ENCODE measurements at places on chromosomes 1 and 21.

DNA sequence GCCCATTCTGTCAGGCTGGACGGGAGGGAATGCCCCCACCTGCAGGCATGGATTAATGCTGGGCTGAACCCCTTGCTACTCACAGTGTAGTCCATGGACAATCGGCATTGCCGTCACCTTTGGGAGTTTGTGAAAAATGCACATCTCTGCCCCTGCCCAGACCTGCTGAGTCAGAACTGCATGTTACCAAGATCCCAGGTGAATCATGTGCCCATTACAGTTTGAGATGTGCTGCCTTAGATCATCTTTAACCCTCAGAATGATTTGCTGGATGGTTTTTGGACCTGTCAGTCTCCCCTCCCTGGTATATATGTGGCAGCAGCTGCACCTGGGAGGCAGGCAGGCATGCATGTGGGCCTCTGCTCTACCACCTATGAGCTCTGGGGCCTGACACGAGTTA, 15.0 kb downstream of the HTR6 start:
- DNase-seq: no peak

- no peak for DNase-seq
Measured at GRCh38 chr1:32150847-32151246, 28.6 kb upstream of the TXLNA start.

DNA sequence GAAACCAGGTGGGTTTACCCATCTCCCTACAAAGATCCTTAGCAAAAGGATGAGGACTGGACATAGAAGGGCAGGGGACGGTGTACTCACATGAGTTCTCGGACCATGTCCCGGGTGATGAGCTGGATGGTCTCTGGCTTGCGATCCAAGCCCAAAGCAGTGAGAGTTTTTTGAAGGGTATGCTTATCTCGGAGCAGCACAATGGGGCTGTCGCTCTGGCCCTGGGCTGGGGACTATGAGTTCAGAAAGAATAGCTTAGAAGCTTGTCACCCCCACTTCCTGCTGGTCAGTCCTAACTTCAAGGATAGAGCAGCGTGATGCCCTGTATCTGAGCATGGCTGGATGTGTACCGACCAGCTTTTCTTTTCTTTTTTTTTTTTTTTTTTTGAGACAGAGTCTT, 9.6 kb downstream of the CFAP45 start:
- DNase-seq: no peak

DNA sequence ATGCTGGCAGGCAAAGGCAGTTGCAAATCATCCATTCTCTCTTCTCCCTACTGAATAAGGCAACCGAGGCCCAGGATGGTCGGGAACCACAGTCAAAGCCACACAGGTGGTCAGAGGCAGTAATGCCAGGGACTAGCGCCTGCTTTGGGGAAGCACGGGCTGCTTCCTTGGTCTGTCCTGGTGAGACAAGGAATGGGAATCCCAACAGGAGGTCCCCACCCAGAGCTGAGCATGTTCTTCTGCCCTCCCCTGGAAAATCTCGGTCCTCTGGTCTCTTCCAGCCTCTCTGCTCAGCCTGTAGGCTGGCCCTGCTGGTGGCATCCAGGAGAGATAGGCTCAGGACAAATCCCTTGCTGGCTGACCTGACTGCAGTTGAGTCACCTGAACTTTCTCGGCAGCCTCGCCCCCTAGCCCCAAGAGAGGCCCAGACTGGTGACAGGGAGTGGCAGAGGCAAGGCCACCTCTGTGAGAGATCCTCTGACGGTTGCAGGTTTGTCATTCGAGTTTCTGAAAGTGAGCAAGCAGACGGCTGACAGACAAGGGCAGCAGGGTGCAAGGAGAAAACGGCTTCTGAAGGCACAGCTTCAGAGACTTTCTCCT, 5.8 kb downstream of the OLIG1 start:
- no peak for DNase-seq

DNA sequence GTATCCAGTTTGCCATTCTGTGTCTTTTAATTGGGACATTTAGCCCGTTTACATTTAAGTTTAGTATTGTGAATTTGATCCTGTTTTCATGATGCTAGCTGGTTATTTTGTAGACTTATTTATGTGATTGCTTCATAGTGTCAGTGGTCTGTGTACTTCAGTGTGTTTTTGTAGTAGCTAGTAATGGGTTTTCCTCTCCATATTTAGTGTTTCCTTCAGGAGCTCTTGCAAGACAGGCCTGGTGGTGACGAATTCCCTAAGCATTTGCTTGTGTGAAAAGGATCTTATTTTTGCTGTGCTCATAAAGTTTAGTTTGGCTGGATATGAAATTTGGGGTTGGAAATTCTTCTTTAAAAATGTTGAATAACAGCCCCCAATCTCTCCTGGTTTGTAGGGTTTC, 69.2 kb upstream of the PDC start:
- no peak for DNase-seq

GRCh38 chr1:186500804-186501203, 39.9 kb upstream of the PDC start:
- DNase-seq: no peak

GRCh38 chr1:159291424-159291823, 10.7 kb upstream of the FCER1A start:
- DNase-seq: no peak

Data from stimulated activated CD4-positive, alpha-beta T cell treated with anti-CD3 and anti-CD28 coated beads, Interleukin-15, amount 100 ng/mL, for 24 hours (primary cell).